ENCODE measurements at places on chromosomes 5 and 9. TPM values are rescaled to one million over a fixed set of nuclear protein-coding genes. Genes with fewer than 3 reads are reported as not detected.

Gene BTNL3
- total RNA-seq: not detected

Gene SLC36A3
- total RNA-seq: not detected

Gene TAF9
- 62.5 TPM for total RNA-seq

Gene SPATA31C1
- not detected for total RNA-seq

Gene DELE1
- 64.5 TPM for total RNA-seq

Gene UBAC1
- 23.2 TPM for total RNA-seq

Gene C1QTNF3
- total RNA-seq: 1.8 TPM

Gene SLC34A3
- total RNA-seq: under 0.01 TPM

Gene ADGRD2
- not detected for total RNA-seq

Gene RASEF
- total RNA-seq: 0.24 TPM

Gene FOXD4L5
- 0.16 TPM for total RNA-seq

Gene ELAVL2
- total RNA-seq: under 0.01 TPM

Gene IFNB1
- not detected for total RNA-seq

Gene CYLC2
- not detected for total RNA-seq

Gene AHRR
- total RNA-seq: 160 TPM

Gene PCDHGA2
- total RNA-seq: 4.2 TPM

Gene SH3RF2
- 1.5 TPM for total RNA-seq

Gene OTP
- not detected for total RNA-seq

Gene ANKDD1B
- 0.12 TPM for total RNA-seq

Gene NFIB
- total RNA-seq: 13.7 TPM

Gene MYORG
- 1.1 TPM for total RNA-seq

Gene HMMR
- total RNA-seq: 0.65 TPM

Gene ARSI
- 12.0 TPM for total RNA-seq

Gene GFRA3
- not detected for total RNA-seq

Gene FSTL4
- not detected for total RNA-seq

Gene IFNA2
- not detected for total RNA-seq

Gene CLIC3
- total RNA-seq: 2.4 TPM

Gene CD274
- 2.9 TPM for total RNA-seq

Gene ADAMTS19
- total RNA-seq: under 0.01 TPM

Gene SPOUT1
- 20.4 TPM for total RNA-seq

All from hair follicle dermal papilla cell (primary cell).